Hippocampal formation (tissue), 2 donors: ENCODE measurements at places on chromosomes 6 and 20.
A peak's percentile ranks its signal among the peaks of the same experiment; 100 is the strongest.

- DNase-seq = no peak
Observed at GRCh38 chr6:47727391-47727790, 29.0 kb downstream of the ADGRF4 start.

DNA sequence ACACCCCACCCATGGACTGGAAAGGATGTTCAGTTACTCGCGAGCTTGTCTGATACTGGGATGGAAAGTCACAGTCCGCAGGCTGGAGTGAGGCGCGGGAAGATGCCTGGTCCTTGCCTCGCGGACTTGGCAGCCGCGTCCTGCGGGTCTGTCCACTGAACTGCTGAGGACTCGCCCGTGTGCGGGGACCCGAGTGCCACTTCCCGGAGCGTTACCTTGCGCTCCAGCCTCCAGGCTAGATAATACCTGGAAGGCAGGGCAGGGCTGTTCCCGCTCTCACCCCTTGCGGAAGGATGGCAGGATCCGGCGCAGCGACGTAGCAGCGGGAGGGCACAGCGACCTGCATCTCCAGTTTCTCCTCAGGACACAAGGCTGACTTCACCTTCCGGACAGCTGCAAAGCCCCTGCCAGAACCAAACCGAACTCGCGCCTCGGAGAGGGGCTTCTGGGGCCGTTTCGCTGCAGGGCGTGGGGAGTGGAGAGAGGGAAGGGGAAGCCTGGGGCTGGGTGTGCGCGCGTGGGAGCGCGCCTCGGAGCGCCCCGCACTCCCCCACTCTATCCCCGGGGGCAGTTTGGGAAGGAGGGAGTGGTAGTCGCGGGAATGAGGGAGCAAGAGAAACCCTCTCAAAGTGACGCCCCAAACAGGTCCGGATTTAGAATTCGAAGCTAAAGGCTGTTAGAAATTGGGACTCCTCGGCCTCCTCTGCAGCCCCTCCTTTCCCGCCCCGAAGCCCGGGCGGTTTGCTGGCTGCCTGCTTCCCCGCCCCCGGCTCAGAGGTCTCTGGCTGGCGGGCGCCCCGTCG is at the start of gene KCNQ5:
TSS of gene KCNQ5 (plus strand) at position 774 of the 803 bp plus-strand sequence.
- DNase-seq = no peak

GRCh38 chr20:2293971-2294370 is 1.8 kb upstream of the TGM3 start:
- no peak for DNase-seq

DNA sequence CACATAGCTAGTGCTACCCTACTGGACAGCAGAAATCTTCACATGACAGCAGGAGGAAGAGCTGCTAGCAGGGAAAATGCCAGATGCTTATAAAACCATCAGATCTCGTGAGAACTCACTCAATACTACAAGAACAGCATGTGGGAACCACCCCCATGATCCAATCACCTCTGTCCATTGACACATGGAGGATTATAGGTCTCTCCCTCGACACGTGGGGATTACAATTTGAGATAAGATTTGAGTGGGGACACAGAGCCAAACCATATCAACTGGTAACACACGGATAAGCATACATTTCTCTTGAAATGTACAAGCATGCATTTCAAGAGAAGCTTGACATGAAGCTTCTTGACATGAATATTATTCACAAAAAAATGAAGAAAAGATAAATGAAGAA is 64.1 kb downstream of the MMS22L start:
- DNase-seq = no peak

GRCh38 chr6:35583893-35584688 is 71.4 kb upstream of the TULP1 start:
- DNase-seq = peak; percentile 82

GRCh38 chr20:48995589-48995988 is 50.5 kb upstream of the CSE1L start:
- no peak for DNase-seq

DNA sequence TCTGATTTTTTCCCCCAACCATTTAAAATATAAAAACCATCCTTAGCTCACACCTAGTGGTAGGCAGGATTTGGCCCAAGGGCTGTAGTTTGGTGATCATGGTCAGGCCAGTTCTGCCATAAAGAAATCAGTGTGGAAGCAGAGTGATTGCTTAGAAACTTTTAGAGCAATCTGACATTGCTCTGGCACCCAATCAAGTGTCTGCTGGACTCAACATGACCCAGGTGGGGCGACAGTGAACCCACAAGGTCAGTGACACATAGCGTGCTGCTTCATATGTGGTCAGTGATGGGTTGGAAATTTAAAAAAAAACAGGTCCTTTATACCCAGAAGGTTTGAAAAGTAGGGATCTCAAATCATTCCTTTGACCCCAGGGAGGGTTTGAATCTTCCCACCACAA is 107.9 kb downstream of the BANF2 start:
- no peak for DNase-seq

GRCh38 chr6:110876806-110877564 is 2.4 kb downstream of the AMD1 start:
- peak; percentile 38 for DNase-seq

- DNase-seq = no peak
Observed at GRCh38 chr6:89527634-89528033, 94.7 kb downstream of the ANKRD6 start.

- no peak for DNase-seq
Observed at GRCh38 chr6:25253351-25253750, 25.8 kb upstream of the CARMIL1 start.

GRCh38 chr6:15429141-15430110 is 183.6 kb downstream of the JARID2 start:
- no peak for DNase-seq

- DNase-seq = no peak
Observed at GRCh38 chr20:51012357-51012756, 10.6 kb downstream of the KCNG1 start.

DNA sequence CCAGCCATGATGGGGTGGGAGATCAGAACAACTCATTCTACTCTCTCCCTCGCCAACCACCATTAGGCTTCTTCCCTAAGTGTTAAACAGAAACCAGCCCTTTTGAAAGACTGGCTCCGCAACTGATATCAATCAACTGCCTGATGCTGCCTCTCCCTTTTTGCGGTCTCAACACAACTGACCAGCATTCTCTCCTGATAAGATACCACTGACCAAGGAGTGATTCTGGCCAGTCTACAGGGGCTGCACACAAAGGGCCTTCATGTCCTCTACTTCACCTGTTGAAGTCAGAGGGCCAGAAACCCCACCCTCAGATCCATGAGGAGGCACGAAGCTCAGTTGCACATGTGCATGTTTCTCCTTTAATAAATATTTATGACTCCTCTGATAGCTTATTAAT is 145.1 kb downstream of the CD24 start:
- DNase-seq = no peak

DNA sequence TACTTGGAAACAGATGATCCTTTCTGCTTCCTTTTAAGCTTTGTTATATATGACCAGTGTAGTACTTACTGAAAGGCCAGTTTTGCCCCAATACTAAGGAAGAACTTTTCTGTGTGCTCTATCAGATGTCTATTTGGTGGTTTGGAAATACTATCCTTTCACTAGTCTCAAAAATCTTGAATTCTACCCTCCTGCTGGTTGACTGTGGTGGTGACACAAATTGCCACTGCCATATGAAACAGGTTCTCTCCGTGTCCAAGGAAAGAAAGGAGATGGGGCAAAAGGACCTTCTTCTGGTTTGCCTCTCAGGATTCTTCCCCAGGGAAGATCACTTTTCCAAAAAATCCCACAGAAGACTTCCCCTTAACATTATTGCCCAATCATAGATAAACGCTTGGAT is 6.2 kb downstream of the GJE1 start:
- DNase-seq = no peak

DNA sequence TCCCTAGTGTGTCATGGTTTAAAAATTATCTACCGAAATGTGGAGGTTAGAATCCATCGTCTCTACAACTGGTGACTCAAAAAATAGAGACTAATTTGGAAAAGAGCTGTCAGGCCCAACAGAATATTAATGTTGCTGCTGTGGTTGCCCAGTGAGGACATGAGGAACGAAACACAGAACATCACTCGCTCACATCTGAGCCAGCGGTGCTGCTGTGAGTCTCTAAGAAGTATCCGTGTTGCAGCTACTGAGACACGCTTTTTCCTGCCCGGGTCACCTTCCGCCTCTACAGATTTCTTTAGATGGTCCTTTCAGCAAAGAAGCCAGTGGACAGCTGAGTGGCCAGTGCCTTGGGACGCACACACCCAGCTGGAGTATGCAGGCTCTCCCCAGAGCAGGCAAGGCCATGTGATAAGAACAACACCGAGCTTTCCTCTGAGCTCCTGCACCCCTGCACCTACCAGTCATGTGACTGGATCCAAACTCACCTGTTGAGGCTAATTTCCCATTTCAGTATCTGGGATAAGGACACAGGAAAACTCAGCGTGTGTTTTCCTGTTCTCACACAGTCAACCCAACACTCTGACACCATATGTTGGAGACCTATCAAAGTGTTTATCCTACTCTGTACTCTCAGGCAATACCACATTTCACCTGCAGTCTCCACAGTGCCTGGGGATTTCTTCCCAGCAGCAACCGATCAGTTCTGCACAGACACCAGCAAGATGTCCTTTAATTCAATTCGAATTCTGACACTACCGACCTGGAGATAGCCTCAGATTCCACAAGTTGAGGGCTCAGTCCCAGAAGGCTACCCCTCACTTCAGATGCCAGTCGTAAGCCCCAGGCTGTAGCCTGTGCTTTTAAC is 119.0 kb upstream of the RPS6KA2 start:
- DNase-seq = no peak

DNA sequence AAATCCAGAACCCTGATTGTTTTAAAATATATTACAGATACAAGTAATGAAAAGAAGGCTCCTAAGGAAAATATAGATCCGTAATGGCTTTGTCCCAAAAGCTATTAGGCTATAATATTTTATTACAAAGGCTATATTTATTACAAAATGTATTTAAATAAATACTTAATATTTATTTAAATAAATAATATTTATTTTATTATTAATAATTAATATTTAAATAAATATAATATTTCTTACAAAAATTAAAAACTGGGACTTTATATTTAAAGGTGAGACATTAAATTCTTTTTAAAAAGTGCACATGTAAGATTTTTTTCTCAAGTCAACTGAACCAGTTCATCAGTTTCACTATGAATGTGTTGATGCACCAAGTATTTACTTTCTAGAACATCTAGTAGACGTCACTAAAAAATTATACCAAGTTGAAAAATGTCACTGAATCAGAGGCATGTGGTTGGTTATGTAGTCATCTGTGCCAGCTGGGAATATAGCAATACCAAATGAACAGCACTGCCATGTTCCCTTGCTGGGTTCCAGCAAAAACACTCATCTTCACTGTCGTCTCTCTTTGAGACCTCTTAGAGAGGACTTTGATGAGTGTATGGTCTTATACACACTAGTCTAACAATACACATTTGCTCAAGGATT is 278.9 kb downstream of the ESR1 start:
- DNase-seq = no peak

DNA sequence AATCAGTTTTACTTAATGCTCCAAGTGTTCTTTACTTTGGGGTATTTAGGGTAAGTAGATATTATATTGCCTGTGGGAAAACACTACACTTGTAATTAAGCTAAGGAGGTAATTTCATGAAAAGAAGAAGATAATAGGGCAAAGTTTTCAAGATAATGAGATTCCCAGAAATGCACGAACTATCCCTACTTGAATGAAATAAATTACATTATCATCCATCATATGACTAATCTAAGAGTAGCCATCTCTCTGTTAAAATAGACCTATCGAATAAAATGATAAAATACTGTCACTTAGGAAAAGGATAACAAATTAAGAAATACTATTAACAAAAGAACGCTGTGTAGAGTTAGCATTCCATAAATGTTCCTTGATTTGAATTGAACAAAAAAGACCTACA is 135.1 kb upstream of the HDAC2 start:
- no peak for DNase-seq

GRCh38 chr20:46296526-46297250 is 11.6 kb downstream of the CDH22 start:
- DNase-seq = no peak

DNA sequence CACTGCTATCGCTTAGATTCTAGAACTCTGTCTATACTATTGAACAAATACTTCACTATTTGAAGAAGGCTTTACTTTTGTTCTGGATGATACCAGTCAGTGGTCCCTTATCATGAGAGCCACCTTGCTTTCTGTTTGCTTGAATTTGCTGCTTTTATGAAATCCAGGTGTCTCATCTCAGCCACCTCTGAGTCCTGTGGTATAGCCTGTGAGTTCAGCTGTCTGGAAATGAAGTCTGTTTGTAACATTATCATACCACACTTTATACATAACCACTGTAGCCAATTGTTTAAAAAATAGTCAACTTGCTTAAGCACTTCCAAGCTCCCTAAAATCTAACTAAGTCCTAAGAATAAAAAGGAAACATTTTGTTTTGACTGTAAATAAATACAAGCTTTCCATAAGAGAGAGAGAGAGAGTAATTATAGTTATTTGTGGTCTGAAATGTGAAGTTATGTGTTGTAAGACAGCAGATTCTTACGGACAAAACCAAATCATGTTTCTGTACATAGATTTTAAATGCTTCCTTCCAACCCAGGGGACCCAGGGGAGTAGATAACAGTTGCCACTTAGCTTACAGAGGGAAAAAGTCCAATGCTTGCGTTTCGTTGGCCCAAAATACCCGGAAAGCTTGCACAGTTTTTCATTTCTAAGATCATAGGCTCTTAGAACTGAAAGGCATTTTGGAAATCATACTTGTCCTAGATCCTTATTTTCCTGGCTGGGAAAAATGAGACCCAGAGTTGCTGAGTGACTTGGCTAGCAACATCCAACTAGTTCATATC is 1107.8 kb upstream of the FLRT3 start:
- DNase-seq = no peak

DNA sequence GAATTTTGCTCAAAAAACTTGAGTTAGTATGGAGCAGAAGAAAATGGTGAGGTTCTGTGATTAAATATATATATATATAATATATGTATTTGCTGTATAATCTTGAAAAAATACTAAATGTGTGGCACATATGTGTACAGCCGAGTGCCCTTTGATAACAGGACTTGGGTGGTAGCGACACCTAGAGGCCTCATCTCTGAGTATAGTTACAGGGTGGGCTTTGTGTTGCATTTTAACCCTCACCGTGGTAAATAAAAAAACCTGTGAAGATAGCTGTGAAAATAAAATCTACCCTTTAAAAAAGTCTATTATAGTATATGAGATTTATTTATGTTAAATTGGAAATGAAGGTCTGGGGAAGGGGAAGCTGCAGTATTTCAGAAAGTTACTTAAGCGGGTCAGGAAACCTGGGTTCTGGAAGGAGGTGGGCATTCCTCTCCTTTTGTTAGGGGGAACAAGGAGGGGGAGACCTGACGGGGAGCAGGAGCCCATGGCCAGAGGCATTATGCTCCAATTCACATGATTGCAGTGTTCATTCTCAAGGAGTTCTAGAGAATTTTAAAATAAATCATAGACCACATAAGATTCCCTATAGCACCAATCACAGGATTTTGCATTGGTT is 82.7 kb downstream of the SH3BGRL2 start:
- DNase-seq = no peak

- DNase-seq = no peak
Observed at GRCh38 chr6:46584586-46584985, 68.0 kb downstream of the CYP39A1 start.
